Glomerular endothelial cell (primary cell): ENCODE measurements at places on chromosomes 5 and 9. TPM values are rescaled to one million over a fixed set of nuclear protein-coding genes. Genes with fewer than 3 reads are reported as not detected.

The SLC25A46 gene
- 38.3 and 39.6 TPM in 2 replicates for total RNA-seq

The AIF1L gene
- 3.1 and 6.4 TPM in 2 replicates for total RNA-seq

DNA sequence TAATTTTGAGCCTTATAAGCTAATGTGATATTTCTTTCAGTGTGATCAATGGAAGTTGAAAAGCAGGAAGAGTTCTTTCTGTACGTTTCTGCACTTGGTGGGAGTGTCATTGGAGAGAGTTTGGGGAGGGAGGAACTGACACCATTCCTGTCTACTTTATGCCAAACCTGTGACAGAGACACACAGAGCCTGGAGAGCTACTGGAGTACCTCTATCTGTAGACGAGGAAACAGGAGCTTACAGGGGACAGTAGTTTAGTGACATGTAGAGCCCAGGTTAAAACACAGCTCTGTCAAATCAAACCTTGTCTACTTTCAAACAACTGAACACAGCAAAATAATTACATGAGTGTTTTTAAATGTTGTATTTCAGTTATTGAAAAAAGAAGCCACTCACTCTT lies 103.6 kb downstream of the PDE4D start:
- DNase-seq: peak; percentile 41

DNA sequence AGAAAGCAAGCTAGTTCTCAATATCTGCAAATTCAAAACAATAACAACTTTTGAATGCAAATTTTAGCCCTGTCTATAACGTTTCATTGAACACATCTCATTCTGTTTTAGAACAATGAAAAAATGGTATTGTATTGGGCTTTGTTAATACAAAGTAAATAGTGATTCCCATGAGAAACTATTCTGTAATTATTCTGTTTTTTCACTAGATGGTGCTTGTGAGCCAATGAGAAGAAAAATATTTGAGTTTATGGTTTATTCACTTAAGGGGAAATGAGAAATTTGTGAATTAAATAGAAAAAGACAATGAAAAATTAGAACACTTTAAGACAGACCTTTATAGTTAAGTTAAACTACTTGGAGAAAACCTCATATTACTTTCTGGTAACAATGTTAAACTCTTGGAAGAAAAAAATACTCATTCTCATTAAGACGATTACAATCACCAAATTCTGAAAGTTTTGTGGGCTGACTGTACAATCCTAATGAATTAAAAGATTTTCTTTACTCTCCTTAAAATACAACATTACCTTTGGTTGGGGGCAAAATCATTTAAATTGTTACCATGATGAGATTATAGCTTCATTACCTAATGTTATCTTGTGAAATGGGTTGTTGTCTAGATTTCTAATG lies 127.0 kb downstream of the NNT start:
- peak; percentile 4 for DNase-seq

- DNase-seq: no peak
These were observed 115.1 kb upstream of the MTAP start for GRCh38 chr9:21687351-21687750.

DNA sequence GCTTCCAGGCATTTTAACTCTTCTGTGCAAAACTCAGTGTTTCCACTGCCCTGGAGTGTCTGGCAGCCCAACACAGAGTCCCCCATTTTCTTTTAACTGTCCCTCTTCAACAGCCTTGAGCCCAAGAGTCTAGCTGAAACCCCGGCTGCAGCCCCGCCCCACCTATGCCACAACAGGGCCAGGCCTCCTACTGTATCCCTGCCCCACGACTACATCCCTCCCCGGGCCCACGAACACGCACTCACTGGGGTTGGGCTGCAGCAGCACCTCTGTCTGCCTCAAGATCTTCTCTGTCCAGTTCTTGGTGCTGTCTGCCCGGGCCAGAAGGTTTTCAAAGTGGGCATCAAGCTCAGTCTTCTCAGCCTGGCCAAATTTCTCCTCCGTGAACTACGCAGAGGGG lies 6.1 kb downstream of the SH3GLB2 start:
- no peak for DNase-seq

GRCh38 chr9:79977074-79977435 lies 405.3 kb downstream of the TLE4 start:
- DNase-seq: no peak

GRCh38 chr5:149410721-149411432 lies 31.8 kb upstream of the IL17B start:
- no peak for DNase-seq

The CDH6 gene
- 6.7 and 22.1 TPM in 2 replicates for total RNA-seq
